ENCODE measurements at places on chromosomes 4 and X.

GRCh38 chr4:3368841-3369760 is 72.7 kb upstream of the HGFAC start:
- no peak for DNase-seq

- no peak for DNase-seq
Observed at GRCh38 chrX:12304261-12304660, 166.0 kb downstream of the FRMPD4 start.

DNA sequence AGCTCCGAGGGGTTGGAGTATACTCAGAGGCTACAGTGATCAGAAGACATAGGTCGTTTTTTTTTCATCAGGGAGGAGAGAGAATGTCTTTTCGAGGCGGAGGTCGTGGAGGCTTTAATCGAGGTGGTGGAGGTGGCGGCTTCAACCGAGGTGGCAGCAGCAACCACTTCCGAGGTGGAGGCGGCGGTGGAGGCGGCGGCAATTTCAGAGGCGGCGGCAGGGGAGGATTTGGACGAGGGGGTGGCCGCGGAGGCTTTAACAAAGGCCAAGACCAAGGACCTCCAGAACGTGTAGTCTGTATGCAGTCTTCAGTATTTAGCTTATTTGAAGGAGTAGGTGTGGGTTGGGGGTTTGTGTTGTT is 500 bp downstream of the GAR1 start:
- DNase-seq: peak; percentile 60

DNA sequence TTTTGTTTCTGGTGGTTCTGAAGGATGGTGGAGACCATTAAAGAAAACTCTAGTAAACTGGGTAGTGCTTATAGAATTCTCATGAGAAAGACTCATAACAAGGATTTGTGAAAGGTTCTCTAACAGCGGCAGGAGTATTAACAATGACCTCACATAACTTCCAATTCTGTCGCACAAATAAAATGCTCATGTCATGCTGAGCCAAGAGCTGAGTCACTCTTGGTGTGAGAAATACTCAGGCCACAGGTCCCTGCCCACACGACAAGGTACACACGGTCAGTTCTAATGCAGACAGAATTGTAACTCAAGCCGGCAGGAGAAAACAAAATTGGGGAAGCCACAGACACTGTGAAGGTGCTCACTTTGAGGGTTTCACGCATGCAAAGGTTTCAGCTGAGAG is 34.4 kb upstream of the C4orf50 start:
- DNase-seq: no peak

GRCh38 chr4:186685767-186686183 is 37.9 kb downstream of the FAT1 start:
- no peak for DNase-seq

GRCh38 chr4:100738196-100739165 is 220.7 kb upstream of the EMCN start:
- DNase-seq: no peak

GRCh38 chr4:73019462-73020047 is 50.0 kb downstream of the COX18 start:
- no peak for DNase-seq

GRCh38 chrX:24955372-24955930 is 60.3 kb downstream of the ARX start:
- DNase-seq: no peak

GRCh38 chr4:74793757-74794381 is 454 bp downstream of the BTC start:
- DNase-seq: peak; percentile 5

- DNase-seq: no peak
Observed at GRCh38 chr4:1265351-1265750, 16.4 kb upstream of the CTBP1 start.

GRCh38 chr4:76897536-76898384 is at the start of gene SOWAHB:
Gene SOWAHB (minus strand): TSS chr4:76898144. CDS start chr4:76897849, 295 bp downstream.
- DNase-seq: peak; percentile 35

- no peak for DNase-seq
Observed at GRCh38 chrX:23822397-23822796, 39.4 kb downstream of the SAT1 start.

GRCh38 chr4:113316879-113317278 is 267.4 kb downstream of the ANK2 start:
- DNase-seq: no peak

- DNase-seq: no peak
Observed at GRCh38 chr4:144259285-144259684, 118.8 kb upstream of the GYPA start.

DNA sequence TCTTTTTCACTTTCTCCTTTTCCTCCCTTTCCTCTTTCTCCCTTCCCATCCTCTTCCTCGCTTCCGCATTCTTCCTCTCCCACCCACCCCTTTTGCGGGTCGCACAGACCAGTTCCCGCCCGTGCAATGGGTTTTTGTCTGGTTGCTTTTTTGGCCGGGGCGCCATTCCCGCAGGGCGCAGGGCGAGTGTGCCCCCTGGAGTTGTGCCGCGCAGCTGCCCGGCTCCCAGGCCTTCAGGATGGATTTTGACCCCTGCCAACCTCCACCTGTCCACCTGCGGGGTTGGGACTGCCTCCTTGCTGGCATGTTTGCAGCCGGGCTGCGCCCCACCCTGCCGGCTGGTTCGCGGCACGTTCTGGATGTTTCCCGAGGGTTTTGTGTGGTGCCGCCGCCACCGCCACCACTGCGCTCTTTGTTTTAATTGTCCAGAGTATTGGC is 578 bp upstream of the SEL1L3 start:
- peak; percentile 29 for DNase-seq

GRCh38 chrX:107701493-107702121 is 73.3 kb downstream of the PRPS1 start:
- DNase-seq: no peak

DNA sequence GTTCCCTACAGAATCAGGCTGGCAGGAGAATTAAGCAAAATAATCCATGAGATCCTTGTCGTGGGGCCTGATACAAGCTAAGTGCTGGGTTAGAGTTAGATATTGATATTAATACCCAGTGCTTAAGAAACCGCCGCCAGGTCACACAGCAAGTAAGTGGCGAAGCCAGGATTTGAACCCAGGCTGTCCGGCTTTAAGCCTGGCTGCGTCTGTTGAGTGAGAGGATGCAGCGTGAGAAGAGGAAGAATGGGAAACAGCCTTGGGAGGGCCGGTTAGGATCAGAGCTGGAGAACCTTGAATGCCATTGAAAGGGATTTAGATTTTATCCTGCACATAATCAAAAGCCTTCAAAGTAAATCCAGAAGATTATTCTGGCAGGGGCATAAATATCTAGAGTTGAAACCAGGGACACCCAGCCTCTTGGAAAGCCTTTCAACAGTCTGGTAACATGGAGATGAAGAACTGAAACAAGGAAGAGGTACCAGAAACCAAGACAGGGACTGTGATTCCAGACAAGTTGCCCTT is 64.8 kb upstream of the HELT start:
- no peak for DNase-seq

GRCh38 chr4:10074767-10075105 is 41.9 kb downstream of the WDR1 start:
- no peak for DNase-seq

GRCh38 chrX:107654566-107654871 is 26.2 kb downstream of the PRPS1 start:
- DNase-seq: no peak

GRCh38 chrX:119763181-119763580 is 4.8 kb downstream of the SOWAHD start:
- no peak for DNase-seq

GRCh38 chrX:73481521-73481920 is 34.7 kb downstream of the CDX4 start:
- DNase-seq: no peak

DNA sequence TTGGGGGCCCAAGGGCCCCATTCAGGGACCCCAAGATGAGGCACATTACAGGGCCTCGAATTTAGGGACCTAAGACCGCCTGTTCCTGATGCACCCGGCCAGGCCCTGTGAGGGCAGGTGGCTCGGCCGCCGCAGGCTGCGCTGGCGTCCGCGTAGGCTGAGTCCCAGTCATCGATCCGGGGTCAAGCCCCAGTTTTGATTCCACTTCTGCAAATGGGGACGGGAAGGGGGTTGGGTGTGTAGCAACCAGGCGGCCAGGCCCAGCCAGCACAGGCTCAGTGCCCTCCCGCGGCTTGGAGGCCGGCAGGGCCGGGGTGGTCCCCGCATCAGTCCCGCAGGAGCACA is 327 bp downstream of the PNPLA4 start:
- no peak for DNase-seq

GRCh38 chrX:44829832-44830231 is 14.0 kb upstream of the DUSP21 start:
- DNase-seq: no peak

GRCh38 chrX:118974088-118974907 is at the start of gene LONRF3:
Gene LONRF3 (plus strand): TSS chrX:118974618. CDS start chrX:118974781, 163 bp downstream.
- peak; percentile 66 for DNase-seq

GRCh38 chr4:110510277-110510676 is 34.3 kb downstream of the ENPEP start:
- DNase-seq: no peak

DNA sequence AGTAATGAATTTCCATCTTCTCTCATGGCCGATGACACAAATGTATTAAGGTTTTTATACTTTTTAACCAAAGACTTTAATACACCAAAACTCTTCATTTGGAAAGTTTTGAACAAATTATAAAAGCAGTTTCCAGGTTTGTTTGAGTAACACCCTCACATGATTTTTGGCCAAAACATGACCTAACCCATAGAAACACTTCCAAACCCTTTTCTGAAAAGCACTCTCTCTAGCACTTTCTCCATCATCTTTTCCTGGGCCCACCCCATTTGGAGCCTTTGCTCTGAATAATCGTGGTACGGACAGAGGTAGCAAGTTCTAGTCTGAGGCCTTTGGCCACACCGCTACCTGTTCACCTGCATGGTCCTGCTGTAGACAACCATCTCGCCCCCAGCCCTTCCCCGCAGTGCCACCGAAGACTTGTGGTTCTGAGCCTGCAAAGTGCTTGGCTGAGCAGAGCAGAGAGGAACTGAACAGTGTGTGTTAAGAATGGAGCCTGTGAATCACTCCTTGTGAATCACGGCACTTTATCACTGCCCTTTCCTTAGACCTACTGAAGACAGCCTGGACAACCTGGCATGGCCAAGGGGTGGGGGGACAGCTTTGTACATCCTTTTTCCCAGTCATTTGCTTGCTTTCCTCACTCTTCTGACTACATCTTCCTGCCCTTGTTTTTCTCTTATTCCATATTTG is 181.8 kb downstream of the PTTG2 start:
- no peak for DNase-seq

DNA sequence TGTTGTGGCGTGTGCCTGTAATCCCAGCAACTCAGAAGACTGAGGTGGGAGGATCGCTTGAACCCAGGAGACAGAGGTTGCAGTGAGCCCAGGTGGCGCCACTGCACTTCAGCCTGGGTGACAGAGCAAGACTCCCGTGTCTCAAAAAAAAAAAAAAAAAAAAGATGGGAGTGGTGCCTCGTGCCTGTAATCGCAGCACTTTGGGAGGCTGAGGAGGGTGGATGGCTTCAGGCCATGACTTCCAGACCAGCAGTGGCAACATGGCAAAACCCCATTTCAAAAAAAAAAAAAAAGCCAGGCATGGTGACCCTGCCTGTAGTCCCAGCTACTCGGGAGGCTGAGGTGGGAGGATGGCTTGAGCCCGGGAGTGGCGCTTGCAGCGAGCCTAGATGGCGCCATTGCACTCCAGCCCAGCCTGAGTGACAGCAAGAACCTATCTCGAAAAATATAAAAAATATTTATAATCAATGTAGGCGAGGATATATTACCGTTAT is 27.0 kb downstream of the EIF2S3 start:
- peak; percentile 45 for DNase-seq

GRCh38 chr4:52966781-52967180 is 104.7 kb downstream of the RASL11B start:
- DNase-seq: no peak

- DNase-seq: no peak
Observed at GRCh38 chr4:107248571-107248970, 212.5 kb upstream of the DKK2 start.

DNA sequence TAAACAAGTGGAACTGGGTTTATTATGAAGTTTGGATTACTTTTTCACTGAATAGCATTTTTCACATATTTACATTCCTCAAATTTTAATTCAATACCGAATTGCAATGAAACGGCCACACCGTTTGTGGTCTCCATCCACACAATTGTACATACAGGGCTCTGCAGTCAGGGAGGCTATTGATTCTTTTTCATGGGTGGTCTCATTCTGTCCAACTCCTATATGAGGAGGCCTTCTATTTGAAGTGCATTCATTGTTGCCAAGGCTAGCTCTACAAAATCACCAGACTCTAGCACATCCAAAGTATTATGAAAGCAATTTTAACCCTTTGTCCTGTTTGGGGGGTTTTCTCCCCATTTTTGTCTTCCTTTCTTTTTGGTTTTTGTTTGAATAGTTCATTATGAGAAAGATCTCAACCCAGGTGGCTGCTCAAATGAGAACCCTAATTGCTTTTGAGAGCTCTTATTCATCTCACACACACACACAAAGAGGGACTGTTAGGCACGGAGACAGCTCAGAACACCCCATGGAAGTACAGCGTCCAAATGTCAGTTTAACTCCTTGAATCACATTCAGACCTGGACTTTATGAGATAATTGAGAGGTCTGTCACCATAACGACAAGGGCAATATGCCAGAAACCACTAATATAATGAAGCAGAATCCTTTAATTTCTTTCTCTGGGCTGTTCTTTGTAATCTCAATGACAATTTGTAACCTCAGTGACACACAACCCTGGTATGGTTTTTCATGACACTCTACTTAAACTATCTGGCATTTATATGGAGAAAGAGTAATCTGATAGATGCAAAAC is 79.4 kb downstream of the NLGN4X start:
- DNase-seq: no peak

GRCh38 chrX:1487401-1487800 is 34.7 kb upstream of the ASMTL start:
- DNase-seq: no peak

DNA sequence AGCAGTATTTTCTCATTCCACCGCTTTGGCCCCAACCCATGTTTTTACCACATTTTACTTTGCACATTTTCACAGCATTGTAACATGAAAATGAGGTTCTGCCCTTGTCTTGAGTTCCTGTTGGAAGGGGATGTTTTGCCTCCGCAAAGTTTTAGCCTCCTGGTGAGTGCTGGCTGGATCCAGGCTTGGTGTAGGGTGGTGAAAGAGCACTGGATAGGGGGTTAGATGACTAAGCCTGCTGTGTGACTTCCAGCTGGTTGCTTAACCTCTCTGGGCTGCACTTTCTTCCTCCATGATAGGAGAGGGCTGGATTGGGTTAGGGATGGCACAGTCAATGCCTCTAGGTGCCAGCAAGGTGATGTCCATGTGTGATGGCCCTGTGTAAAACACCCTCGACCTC is 28.9 kb downstream of the CYTL1 start:
- DNase-seq: no peak

DNA sequence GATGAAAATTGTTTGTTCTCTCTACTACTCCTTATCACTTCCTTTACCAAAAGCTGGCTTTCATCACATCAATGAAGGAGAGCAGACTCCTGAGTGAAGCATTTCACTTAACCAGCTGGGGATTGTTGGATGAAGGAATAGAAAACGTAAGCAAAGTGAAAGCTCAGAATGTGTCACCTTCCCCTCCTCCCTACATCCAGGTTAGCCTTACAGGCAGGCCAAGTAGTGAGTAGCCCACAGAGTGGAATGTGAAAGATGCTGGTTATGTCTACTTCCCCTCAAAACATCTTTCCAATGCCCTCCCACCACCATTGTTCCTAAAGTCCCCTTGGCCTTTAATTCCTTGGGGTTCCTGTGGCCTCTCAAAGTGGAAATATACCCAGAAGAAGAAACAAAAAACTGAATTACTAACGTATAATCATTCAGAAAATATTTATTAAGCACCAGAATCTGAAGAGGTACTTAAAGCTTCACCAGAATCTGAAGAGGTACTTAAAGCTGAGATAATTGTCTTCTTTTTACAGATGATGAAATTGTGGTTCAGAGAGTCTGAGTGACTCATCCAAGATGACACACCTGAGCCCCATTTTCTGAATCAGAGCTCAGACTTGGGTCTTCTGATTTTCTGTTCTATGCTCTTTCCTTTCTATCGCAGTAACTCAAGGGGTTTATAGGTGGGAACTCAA is 6.5 kb downstream of the P2RY4 start:
- no peak for DNase-seq

All from stimulated activated CD4-positive, alpha-beta T cell treated with anti-CD3 and anti-CD28 coated beads, Interleukin-2, amount 100 ng/mL, for 24 hours (primary cell).